ENCODE measurements at places on chromosomes 3 and 15.

DNA sequence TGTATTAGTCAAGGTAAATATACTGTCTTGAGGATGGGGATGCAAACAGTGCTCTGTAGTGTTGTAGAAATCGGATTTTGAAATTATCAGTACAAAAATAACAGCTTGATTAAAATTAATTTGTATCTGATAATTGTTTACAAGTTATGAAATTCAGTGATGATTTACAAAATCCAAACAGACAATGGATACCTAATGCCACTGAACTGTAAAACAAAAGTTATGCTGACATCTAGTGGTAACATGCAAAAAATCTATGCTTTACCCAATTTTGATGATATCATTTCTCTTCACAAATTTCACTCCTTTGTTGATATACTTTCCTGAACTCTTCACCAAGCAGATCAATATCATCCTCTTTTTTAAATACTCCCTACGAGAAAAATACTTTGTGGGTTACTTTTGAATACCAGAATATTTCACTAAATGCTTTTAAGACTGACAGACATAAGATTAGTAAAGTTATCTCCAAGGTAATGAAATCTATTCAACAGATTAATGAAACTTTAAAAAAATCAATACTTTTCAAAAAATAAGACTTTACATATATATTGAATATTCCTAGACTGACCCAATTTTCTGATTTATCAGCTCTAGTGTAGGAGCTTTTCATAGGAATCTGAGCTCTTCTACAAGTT lies 36.0 kb downstream of the MNS1 start:
- no peak for DNase-seq

- no peak for DNase-seq
These were observed 76.4 kb downstream of the FNDC3B start for GRCh38 chr3:172115787-172116186.

DNA sequence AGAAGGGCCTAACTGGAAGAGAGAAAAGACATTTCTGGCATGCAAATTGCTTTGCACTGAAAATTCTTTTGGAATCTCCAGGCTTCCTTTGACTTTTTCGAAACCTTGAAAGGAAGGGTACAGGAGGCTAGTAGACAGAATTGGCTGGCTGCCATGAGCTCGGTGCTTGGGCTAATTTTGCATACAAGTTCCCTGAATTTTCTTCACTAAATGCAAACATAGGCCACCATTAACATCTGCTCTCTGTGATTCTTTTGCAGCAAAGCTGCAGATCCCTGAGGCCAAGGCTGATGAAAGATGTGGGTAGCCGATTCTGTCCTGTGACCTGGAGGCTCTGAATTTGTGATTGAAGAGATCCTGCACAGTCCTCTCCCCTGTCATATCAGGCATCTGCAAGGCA lies 247.8 kb upstream of the MCTP2 start:
- DNase-seq: no peak

- DNase-seq: no peak
These were observed 10.9 kb upstream of the GOLGA8B start for GRCh38 chr15:34594361-34594760.

GRCh38 chr3:132006605-132007204 lies 28.1 kb downstream of the CPNE4 start:
- DNase-seq: no peak

GRCh38 chr15:52617026-52617425 lies 48.2 kb upstream of the ARPP19 start:
- no peak for DNase-seq

- no peak for DNase-seq
These were observed 477.2 kb upstream of the CFAP20DC start for GRCh38 chr3:59526999-59527398.

DNA sequence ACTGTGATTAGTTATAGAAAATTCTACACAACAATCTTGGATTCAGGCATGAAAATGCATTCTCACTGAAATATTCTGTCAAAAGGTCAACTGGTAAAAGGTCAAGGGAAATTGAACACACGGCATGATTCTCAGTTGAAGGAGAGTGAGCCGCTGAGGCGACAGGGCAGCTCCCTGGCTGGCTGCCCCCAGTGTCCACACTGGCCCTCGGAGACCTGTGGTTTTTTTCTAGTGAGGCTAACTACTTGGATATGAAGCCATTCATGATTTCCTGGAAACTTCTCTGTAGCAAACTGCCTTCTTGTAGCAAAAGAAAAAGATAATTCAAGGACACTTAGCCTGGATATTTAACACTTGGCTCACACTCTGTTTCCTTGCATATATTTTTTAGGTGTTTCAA lies 37.2 kb downstream of the AADACL2 start:
- DNase-seq: no peak

DNA sequence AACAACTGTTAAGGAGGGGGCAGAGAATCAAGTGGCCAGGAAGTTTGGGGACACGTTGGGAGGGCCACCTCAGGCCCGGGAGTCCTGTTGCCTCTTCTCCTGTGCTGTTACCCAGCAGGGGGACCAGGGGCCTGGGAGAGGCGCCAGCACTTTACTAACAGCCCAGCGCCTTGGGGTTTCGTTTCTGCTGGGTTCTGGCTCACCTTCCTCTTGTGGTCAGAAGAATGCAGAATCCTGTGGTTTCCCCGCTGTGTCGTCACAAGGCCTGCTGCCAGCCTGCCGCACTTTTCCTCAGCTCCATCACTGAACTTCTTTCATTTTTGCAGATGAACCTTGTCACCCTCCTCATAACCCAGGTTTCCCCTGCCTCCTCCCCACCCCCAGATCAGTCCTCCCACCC lies 67.7 kb downstream of the SLC30A4 start:
- peak; percentile 15 for DNase-seq

DNA sequence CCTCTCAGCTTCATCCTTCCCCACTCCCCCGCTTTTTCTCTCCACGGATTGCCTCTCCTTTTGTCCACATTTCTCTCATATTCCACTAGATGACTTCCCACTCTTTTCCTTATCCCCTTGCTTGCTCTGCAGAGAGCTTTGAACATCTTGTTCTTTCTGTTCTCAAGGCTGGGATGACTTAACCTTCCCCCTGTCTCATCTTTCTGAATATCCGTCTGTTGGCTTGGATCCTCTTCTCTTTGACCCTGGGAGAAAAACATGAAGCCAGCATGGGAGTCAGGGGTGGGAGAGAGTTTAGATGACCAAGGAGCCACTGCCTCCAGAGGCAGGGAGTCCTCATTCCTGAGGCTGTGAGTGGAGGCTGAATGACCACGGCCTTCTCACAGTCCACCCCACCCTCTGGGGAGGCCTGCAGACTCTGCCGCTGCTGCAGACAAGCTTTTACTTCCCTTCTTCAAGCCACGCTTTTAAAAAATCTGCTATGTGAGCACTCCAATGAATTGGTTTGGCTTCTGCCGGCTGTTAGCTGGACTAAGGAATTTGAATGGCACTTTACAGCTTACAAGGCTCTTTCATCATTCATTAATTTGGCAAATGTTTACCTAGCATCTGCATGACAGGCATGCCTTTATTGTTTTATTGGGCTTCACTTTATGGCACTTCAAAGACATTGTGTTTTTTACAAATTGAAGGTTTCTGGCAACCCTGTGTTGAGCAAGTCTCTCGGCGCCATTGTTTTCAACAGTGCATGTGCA lies 111.6 kb upstream of the SLC6A6 start:
- DNase-seq: no peak

DNA sequence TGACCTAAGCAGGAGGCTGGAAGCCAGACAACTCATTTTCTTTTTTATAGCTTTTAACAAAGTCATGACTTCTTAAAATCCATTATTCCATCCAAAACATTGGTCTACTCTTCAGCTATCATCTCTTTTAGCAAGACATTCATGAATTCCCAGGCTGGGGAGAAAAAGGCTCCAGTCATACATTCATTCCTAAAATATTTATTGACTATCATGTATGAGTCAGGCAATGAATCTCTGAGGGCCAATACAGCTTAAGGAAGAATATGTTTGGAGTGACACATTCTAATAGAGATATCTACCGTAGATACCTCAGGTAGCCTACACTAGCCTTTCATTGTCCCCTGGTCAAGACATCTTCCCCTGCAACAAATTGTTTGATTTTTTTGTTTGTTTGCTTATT lies 196.4 kb upstream of the NANOGP8 start:
- DNase-seq: no peak

DNA sequence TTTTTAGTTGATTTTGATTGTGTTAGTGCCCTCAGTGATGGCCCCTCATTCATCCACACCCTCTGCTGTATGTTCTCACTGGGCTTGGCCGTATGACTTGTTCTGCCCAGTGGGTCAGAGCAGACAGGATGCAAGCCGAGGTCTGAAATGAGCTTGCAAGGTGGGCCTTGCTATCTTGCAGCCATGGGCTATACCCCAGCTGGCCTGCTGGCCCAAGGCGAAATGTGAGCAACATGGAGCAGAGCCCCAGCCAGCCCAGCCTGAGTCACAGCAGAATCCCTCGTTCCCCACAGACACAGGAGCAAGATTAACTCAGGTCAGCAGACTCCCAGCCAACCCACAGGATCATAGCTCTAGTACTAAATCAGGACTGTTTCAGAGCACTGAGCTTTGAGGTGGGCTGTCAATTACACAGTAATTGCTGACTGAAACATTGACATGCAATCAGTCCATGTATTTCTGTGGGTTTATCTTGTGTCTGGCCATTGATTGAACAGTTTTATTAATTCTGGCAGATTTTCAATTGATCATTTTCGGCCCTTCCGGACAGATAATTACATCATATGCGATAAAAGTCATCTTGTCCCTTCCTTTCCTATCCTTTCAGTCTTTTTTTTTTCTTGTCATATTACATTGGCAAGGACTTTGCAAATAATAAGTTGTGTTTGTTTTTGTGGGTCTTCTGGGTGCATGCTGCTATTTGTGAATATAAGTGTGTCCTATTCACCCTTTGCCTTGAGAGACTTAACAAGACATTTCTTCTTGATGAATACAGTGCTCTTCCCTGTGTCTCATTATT lies 27.1 kb downstream of the KLF15 start:
- DNase-seq: no peak

DNA sequence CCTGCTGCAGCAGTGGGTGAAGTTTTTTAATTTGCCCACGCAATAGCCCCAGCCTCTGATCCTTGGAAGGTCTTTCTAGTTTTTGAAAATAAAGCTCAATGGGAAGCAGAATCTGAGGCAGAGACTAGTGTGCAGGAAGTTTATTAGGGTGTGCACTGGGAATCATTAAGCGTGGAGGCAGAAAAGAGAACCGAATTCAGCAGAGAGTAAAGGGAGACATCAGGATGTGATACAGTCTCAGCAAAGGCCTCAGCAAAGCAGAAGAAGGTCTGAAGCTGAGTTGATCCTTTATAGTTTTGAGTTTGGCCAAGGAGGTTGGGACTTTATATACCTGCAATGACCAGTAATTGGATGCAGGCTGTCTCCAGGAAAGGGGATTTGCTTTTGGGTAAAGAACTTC lies 4.9 kb upstream of the BTLA start:
- DNase-seq: no peak

DNA sequence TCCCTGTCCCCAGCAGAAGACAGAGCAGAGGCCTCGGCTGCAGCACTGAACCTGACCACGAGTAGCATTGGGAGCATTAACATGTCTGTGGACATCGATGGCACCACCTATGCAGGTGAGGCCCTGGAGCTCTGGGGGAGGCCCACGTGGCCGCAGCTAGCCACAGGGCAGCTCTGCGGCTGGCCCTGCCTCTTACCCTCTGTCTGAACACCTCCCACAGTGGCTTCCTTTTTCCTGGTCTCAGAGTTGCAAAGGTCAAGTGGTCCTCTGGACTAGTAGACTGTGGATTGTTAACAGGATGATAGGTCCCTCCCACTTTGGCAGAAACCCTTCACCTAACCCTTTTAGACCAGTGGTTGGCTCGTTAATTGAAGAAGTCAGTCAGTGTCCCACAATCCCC lies 22.5 kb upstream of the CLK3 start:
- DNase-seq: no peak

DNA sequence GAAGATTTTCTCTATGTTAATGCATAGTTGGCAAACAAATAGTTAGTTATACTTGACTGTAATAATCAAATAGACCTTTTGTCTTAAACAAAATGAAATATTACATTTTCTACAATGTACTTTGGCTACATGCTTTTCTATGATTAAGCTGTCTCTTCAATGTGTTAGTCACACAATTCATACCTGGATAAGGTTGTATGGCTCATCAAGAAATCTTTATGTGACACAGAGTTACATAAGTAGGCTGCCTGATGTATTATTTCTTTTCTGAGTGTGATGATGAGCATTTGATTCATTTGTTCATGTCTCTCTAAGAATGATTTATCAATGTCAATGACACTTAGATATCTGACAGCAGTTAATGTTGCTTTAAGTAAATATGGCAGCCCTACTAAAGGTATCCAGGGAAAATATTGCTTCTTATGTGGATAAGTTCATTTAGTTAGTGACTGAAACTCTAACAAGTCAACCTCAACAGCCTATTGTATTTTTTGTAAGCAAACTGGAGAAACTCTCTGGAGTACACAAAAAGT lies 157.4 kb upstream of the SOX2 start:
- no peak for DNase-seq
